Cardiac septum (tissue), 1 donor: ENCODE measurements at places on chromosomes 3 and 15. TPM values are rescaled to one million over a fixed set of nuclear protein-coding genes. Genes with fewer than 3 reads are reported as not detected.

DNA sequence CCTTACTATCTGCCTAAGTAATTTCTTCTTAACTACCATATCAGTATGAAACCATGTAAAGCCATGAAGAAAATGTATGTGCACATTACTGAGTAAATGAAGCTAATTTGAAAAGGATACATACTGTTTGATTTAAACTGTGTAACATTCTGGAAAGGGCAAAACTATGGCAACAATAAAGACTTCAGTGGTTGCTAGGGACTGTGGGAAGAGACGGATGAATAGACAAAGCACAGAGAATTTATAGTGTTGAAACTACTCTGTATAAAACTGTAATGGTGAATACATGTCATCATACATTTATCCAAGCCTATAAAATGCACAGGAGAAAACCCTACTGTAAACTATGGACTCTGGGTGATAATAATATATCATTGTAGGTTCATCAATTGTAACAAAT, 1103.7 kb upstream of the EPHA6 start:
- no peak for DNase-seq

SLC2A2 gene
- total RNA-seq, result not detected

GRCh38 chr15:31278061-31278445, 48.6 kb upstream of the KLF13 start:
- DNase-seq, result peak; percentile 63

GOLGA8J gene
- total RNA-seq, result not detected

DNA sequence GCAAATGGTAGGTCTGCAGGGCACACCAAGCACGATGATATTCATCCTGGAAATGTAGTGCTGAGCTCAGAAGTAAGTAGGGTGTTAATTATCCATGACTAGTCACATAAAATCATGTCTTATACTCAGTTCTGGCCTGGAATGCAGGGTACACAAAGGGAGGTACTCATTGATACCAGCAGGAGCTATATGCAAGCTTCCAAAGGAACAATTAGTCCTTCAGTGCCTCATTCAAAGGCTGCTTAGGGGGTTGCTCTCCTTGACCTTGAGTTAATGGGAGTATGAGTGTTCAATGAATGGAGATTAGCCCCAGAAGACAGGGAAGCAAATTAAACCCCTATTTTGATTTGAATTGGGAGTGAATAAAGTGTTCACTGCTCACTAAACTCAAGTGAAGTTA, 38.3 kb downstream of the CNTN6 start:
- no peak for DNase-seq

TLR9 gene
- total RNA-seq, result 0.16 TPM

RTP3 gene
- not detected for total RNA-seq

GRCh38 chr3:143693506-143693905, 154.8 kb downstream of the SLC9A9 start:
- no peak for DNase-seq

DNA sequence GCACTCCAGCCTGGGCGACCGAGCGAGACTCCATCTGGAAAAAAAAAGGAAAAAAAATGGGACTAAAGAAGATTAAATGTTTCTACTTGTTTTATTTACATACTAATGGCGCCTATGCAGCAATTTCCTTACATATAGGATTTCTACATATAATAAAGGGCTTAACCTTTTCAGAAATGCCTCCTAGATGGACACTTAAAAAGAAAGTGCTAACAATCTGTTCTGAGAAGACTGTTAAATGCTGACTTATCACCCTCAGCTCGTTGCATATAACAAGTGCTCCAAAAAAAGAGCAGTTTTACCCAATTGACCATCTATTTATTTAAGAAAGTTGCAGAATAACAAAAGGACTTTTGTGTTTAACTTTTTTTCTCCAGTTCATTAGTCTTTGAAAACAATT, 32.7 kb downstream of the DENND4A start:
- no peak for DNase-seq

ST3GAL6 gene
- total RNA-seq, result 87.0 TPM

SH2D7 gene
- not detected for total RNA-seq

GRCh38 chr3:71512000-71512399, 71.5 kb downstream of the FOXP1 start:
- no peak for DNase-seq

- DNase-seq, result no peak
Observed at GRCh38 chr3:94011233-94011711, 17.1 kb downstream of the STX19 start.

DNA sequence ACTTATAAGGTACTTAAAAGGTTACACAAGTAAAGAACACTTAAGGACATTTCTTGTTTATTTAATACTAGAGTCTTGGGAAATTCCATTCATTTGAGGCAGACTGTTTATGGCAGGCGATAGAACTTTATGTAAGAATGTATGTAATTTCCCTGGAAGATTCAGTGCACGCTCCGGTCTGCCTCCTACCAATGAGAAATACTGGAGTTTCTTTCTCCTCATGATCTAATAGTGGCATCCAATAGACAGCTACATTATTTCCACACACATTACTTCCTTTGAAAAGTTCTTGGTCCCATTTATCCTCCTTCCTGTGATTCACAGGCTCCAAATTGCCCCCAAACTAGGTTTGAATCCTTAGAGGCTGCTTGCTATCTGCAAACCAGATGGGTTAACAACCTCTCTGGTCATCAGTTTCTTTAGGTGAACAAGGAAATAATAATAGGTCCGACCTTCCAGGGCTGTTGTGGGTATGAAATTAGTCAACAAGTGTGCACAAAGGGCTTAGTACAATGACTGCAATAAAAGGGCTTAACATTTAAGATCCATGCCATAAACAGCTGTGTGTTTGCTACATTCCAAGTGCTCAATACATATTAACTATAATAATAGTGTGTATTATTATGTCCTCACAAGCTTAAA, 30.7 kb downstream of the EIF4E3 start:
- no peak for DNase-seq

DNA sequence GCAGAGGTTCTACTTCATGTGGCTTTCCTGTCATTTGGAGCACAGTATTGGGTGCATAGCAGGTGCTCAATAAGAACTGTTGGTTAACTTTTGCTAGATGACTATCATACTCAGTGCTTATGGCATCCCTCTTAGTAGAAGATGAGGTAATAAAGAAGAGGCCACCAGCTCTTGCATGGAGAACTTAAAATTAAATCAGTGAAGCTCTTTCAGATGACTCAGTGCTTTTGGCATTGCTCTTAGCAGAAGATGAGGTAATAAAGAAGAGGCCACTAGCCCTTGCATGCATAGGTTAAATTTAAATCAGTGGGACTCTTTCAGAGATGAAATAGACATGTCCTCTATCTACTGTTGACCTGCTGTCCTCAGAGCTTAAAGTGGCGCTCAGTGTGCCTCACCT, 109.4 kb upstream of the FGF7 start:
- DNase-seq, result no peak

FBXW12 gene
- total RNA-seq, result not detected

DNA sequence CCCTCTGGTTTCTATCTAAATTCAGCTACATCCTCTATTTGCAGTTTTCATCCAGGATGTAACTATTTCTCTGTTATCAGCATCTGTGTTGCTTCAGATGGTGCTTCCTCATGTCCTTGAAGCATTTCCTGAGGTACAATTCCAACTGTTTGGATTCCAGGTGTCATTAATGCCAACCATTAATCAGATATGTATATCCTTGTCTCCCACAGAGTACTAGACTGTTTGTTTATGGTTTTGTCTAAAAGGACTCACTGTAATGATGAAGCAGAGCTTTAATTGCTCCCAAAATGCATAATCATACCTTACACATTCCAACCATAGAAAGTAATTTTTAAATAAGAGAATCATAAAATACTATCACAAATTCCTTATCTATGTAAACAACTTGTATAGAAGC, 288.5 kb upstream of the MME start:
- no peak for DNase-seq
